HCEC 1CT (cell line): ENCODE measurements at places on chromosomes 16 and 17.

GRCh38 chr16:90002759-90003158 is 16.5 kb downstream of the DBNDD1 start:
- DNase-seq = no peak

GRCh38 chr16:78421181-78421708 is 321.8 kb downstream of the WWOX start:
- DNase-seq = no peak

DNA sequence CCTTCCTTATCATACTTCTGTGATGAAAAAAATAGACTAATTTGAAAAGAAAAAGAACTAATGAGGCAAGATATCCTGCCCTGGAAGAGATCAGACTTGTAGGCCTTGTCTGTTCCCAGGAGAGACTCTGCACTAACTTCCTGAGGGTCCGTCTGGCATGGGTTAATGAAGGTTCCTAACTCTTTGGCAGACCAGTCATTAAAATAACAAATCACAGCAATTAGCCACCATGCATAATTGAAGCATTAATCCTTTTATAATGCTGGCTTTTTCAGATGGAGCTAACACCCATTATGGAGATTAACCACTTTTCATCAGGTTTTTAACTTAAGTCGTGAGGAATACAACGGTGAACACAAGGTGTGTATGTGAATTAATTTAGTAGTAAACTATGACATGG is 10.4 kb upstream of the KRT10 start:
- no peak for DNase-seq

- DNase-seq = no peak
These were observed 3.1 kb downstream of the BANP start for GRCh38 chr16:87954361-87954760.

GRCh38 chr17:76789235-76789788 is 51.4 kb downstream of the MFSD11 start:
- DNase-seq = no peak

DNA sequence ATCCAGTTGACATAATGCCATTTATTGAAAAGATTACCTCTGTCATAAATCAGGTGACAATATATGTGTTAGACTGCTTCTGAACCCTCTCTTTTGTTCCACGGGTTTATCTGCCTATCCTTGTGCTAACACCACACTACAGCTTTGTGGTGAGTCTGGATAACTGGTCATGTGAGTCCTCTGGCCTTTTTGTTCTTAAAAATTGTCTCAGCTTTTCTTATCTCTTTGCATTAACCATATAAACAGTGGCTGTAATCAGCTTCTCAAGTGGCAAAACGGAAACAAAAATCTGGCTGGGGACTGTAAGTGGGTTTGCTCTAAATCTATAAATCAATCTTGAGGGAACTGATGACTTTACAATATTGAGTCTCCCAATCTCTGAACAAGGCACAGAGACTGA is 44.6 kb downstream of the STX8 start:
- no peak for DNase-seq

DNA sequence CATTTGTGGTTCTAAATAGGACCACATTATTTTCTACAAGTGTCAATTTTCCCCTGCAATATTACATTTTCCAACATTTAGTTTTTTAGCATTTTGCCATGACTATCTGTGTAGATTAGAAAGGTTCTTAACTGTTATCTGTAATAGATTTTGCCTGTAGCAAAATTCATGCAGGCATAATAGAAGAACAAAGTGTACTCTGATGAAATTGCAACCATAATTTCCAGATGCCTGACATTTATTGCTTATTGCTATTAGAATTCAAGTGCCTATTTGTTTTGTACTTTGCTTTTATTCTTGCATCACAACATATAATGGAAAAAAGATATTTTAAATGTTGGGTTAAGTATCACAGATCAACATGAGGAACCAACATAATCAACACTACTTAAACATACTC is 337.7 kb downstream of the TOX3 start:
- DNase-seq = no peak

GRCh38 chr16:81798311-81799137 is 19.4 kb downstream of the PLCG2 start:
- no peak for DNase-seq

DNA sequence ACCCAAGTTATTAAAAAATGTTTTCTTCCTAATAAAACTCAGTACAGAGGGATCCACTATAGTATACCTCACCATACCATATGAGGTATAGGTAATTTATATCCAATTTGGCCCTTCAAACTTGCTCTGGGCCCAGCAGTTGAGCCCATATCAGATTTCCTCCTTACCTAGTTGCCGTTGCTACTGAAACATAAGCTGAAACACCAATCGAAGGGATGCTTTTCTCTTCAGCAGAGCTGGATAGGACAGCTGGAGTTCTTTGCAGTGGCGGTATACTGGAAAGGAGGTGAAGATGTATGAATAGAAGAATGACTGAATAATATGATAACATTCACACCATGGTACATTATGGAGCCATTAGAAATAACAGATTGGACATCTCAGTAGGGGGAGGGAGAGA is 42.7 kb downstream of the TNRC6C start:
- no peak for DNase-seq
